ENCODE measurements at places on chromosomes 3 and 15. TPM values are rescaled to one million over a fixed set of nuclear protein-coding genes. Genes with fewer than 3 reads are reported as not detected.

The SLC22A13 gene
- total RNA-seq = 0.77 TPM

The GRK7 gene
- not detected for total RNA-seq

The SLC2A2 gene
- total RNA-seq = not detected

The MAGEL2 gene
- total RNA-seq = not detected

The SCN5A gene
- total RNA-seq = not detected

The RASL12 gene
- total RNA-seq = not detected

The KCNMB2 gene
- total RNA-seq = not detected

The DPPA4 gene
- total RNA-seq = not detected

The FOXB1 gene
- not detected for total RNA-seq

The ZNF770 gene
- 59.0 TPM for total RNA-seq

DNA sequence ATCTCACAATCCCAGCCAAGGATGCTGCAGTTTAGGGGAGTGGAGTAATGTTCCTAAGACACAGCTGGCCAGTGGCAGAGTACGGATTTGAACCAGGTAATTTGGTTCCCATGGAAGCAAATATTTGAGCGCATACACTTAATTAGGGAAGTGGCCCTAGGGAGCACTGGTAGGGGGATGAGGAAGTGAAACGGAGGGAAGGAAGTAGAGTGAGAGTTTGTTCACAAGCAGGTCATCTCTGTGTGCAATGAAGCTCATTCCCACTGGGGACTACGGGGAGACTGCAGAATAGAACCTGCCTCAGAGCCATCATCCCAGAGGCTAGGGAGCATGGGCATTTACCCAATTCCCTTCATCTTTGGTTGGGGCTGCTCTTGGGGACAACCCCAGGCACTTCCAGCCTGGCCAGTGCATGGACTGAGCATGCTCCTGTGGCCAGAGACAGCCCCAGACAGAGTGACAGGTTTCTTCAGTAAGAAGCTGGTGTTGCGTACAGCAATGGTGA, 317.2 kb upstream of the PROK2 start:
- DNase-seq = no peak

DNA sequence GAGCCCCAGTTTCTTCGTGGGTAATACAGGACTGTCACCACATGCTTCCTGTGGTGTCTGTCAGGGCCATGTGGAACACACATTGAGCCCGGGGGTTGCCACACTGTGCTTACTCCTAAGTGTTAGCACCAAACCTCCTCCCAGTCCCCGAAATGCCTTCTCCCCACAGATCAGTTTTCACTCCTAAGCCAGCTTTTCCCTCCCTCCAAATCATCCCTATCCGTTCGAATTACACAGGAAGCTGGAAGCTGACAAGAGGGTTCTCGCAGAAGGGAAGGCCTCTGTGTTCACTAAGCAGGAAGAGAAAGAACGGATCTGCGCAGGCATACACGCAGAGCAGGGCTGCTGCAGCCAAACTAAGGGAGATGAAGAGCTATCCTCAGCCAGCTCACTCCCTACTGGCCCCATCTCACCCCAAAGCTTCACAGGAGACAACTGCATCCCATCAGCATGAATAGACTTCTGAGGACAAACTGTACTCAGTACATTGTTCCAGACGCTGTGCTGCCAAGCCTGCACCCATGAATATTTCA, 32.3 kb downstream of the XXYLT1 start:
- DNase-seq = no peak

DNA sequence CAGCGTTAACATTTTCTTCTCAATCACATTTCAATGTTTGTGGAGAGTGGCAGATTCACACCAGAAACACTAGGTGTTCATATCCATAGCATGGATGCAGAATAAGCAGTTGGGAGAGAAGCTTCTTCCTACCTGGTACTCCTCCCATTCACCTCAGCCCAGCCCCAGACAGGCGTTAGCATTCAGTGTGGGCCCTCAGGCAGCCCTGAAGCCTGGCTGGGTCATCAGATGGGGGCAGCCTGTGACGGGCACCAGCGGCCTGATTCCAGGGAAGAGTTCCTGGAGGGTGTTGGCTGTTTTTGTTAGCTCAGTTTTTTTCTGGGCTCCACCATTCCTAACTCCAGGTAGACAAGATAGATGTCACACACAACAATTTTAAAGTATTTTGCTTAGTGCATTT, 31.1 kb downstream of the APH1B start:
- DNase-seq = no peak

DNA sequence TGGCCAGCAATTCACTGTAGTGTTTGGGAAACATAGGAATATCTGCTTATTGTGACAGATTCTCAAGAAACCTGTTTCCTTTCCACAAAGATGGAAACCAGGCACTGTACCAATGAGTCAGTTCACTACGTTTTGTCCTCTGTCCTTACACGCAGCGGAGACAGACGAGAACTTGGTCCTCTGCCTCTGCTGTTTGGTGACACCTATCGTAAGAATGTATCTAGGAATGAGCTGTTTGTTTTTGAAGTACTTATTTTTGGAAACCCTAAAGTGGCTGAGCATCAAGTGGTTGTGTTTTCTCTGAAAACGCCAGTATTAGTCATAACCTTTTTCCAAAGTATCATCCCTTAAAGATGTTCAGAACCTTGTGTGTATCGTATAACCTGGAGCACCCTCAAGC, 93.0 kb downstream of the PGPEP1L start:
- peak; percentile 93 for DNase-seq

GRCh38 chr15:88061452-88061851, 195.1 kb downstream of the NTRK3 start:
- no peak for DNase-seq

- DNase-seq = no peak
Observed at GRCh38 chr15:80778621-80778963, 578 bp upstream of the CEMIP start.

GRCh38 chr15:49908236-49908932, 210.6 kb downstream of the ATP8B4 start:
- no peak for DNase-seq

DNA sequence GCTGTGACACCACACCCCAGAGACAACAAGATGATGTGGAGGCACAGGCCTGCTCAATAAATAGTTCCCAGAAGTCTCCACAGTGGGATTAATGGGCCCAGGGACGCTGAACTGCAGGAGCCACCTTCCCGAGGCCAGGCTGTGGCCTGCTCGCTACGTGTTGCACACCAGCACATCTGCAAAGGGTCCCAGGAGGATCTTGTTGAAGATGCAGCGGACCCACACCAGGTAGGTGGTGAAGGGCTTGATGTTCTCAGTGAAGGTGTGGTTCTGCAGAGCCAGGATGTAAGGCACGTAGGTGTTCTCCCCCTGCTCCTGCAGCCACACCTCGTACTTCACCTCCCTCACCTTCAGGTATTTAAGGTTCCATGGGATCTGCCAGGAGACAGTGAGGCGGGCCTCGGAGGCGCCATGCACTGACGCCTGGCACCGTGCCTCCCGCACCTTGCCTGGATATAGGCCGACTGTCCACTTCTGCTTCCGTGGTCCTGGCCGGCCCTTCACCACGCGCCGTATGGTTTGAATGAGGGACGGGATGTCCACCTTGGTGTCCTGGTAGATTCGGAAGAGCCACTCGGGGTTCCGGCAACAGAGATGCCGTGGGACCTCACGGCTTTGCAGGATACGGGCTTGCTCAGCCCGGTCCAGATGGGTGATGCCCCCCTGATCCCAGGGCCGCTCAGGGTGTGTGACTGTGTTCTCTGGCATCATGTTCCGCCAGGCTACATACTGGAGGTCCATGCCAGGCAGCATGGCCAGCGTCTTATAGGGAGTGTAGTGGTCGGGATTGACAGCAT, 26.1 kb downstream of the POMGNT2 start:
- no peak for DNase-seq

GRCh38 chr15:39255760-39256159, 325.1 kb upstream of the THBS1 start:
- DNase-seq = no peak

DNA sequence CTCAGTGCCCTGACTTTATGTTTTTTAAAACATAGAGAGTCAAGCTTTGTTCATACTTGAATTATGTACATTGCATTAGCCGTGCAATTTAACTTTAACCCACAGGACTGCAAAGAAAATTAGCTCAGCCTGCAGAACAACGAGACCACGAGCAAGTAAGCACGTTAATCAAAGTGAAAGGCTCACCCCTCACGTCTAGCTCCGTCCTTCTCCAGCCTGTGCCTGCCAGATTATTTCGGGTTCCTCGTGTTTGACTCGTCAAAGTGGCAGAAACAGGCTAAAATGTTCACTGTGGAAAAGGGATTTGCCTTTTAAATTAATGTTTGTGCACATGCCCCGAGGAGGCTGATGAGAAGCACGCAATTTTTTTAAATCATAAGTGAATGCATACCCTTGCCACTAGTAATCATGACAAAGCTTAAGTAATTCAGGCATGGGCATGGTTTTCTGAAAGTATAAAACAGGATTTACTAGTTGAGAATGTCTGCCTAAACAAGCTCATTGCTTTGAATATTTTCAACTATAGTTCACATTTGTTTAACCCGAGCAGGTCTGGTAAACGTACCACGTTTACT, 15.3 kb downstream of the ZBTB38 start:
- peak; percentile 86 for DNase-seq

DNA sequence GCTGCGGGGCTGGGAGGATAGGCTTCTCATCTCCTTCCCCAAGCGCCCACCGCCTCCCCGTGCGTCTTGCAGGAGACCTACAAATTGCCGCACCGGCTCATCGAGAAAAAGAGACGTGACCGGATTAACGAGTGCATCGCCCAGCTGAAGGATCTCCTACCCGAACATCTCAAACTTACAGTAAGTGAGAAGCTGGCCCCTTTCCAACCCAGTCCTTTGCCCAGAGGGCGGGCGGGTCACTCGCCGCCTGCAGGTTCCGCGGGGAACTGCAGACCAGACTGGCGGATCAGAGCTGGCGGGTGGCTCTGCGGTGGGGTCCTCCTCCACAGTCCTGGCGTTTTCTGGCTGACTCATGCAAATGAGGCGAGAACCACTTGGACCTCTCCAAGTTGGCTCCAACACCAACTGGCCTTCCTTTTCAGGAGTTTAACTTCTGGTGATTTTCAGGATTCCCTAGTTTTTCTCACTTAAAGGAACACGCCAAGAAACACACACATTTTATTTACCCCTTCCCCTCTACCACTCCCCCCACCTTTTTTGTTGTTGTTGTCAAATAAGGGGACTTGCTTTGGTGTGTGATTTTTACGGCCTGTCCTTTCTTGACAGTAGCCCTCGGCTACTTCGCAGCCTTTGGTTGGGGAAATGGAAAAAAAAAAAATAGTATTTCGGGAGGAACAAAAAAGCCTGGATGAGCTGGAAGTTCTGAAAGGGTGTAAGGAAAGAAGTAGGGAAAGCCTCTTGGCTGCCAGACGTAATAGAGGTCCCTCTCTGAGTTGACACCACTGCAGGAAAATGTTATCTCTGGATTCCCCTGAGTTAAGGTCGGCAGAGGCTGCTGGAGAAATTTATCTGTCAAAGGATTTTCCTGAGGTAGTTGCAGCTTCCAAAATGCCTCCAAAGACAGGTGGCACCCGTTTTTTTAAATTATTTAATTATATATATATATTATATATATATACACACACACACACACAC, 1.3 kb downstream of the BHLHE40 start:
- peak; percentile 63 for DNase-seq

DNA sequence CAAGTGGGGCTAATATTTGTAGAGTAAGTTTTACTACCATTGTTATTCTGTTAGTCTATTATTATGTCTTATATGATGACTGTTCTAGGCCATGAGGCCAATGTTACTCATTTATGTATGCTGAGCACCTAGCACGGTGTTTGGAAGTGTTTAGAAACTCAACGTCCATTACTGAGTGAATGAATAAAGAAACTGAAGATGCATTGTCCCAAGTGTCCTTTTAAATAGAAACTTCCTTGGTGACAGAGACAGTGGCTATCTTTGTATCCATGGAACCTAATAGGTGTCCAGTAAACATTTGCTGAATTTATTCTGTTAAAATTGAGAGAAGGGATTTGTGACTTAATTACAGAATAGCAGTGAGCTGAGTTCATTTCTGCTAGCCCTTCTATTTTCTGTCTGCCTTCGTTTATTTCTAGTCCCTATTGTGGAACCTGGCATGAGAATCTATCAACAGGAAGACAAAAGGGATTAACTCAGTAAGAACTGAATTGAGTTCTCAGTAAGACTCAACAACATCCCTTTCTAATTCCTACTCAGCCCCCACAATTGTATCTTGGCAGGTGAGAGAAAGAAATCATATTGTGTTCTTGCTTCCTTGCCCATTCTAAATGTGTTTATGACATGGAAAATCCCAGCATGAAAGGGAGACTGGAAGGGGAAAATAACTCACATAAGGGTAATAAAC, 246.6 kb upstream of the LRRC3B start:
- DNase-seq = no peak

- DNase-seq = no peak
Observed at GRCh38 chr3:150410311-150411105, 2.4 kb downstream of the TSC22D2 start.

DNA sequence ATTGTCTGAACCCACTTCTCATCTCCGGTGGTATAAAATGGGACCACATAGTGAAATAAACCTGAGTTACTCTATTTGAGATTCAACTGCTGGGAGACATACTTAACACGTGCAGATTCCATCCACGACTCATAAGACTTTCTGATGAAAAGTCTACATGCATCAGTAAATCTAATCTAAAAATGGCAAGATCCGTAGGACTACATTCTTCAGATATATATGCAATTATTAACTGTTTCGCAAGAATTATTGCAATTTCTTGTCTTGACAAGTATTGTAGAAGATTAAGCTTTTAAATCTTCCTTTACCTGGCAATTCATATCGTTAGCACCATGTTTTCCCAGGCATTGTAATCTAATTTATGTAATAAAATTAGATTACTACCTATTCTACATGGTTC, 718.7 kb upstream of the CBLB start:
- peak; percentile 79 for DNase-seq

DNA sequence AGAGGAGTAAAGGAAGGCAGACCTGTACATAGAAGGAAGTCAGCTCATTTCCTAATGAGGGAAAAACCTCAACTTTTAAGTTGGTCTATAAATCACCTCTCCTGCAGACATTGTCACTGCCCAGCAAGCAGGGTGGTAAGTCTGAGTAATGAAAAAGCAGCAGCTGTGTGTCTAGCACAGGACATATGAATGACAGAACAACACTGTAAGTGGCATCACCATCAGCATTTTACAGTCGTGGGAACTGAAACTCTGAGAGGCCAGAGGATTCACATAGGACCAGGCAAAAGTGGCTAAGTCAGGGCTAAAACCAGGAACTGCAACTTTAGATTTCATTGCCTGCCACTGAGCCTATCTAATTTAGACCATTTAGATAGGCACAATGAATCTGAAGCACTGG, 235.6 kb downstream of the CLSTN2 start:
- no peak for DNase-seq

Measured in bronchial epithelial cell (primary cell).